ENCODE measurements at places on chromosomes 6 and 20. TPM values are rescaled to one million over a fixed set of nuclear protein-coding genes. Genes with fewer than 3 reads are reported as not detected.

TMC2 gene
- not detected for total RNA-seq

MAP1LC3A gene
- total RNA-seq: 41.8 TPM

DNA sequence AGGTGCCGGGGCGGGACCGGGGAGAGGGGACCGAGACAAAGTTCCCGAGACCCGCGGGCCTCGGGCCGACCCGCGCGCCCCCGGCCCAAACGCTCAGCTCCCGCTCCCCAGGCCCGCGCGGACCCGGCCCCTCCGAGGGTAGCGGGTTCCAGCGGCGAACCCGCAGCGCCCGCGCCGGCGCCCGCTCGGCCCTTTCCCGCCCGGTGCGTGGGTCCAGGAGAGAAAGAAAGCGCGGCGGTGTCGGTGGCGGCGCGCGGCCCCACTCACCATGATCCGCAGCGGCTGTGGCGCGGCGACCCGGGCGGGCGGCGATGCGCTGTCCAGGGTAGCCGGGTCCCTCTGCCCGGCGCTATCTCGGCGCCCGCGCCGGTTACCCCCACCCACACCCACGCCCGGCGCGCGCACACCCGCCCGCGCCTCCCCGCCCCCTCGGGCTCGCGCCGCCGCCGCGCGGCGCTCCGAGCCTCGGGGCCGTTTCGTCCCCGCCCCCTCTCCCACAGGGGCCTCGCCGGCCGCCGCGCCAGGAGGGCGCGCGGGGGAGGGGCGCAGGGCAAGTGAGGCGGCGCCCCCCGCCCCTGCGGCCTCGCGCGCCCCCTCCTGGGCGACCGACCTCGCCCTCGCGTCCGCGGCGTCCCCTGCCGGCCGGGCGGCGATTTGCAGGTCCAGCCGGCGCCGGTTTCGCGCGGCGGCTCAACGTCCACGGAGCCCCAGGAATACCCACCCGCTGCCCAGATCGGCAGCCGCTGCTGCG lies at the start of gene ELOVL2:
ELOVL2 (minus strand) TSS at position 345 of the 751 bp plus-strand sequence; CDS start at position 270, 75 bp downstream.
- no peaks in the 10 kb centered on the region for H3K4me1 ChIP-seq
- H3K27me3 ChIP-seq: peaks cover 97% of the 10 kb centered on the region
- no peak within 1 kb of the TSS for H3K27ac ChIP-seq
- DNase-seq: no peak
- H3K4me3 ChIP-seq: peak within 1 kb of the TSS; percentile 15

DNA sequence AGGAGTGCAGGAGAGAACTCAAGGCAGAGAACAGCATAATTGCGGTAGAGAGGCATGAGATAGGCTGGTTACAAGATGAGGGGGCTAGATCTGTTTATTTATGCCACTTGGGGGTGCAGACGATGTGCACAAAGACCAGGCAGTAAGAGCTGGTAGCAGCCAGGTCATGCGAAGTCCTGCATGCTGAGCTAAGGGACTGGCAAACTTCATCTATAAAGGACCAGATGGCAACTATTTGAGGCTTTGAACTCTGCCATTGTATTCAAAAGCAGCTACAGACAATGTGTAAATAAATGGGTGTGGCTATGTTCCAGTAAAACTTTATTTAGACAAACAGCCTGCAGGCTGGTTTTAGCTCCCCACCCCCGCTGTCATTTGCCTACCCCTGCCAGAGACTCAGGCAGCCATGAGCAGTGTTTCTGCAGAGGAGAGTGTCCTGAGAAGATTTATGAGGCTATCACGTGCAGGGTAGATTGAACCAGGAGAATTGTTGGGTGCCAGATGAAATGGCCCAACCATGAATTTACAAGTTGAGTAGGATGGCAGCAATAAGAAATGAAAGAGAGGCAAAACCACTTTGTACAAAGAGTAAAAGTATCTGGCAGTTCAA lies 253.4 kb upstream of the MOCS1 start:
- H3K4me1 ChIP-seq: no peaks in the 10 kb centered on the region
- H3K4me3 ChIP-seq: no peak overlapping the region
- DNase-seq: no peak
- no peaks in the 10 kb centered on the region for H3K27me3 ChIP-seq

DNA sequence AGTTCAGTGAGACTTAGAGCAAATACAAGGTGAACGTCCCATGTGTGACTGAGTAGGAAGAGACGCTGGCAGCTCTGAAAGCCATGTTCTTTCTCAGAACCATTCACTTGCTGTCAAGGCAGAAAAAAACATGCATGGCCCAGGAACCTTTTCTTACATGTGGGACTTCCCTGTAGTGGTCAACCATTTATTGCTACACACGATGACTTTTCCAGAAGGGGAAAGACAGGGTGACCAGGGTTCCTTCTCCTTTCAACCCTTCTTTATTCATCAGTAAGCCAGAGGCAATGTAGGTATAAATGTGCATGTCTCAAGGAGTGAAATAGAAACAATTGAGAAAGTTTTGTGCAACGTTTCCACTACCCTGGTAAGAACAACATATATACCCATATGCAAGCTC lies 189.0 kb downstream of the NFATC2 start:
- no peak overlapping the region for H3K4me3 ChIP-seq
- H3K27me3 ChIP-seq: no peaks in the 10 kb centered on the region
